ENCODE measurements at places on chromosomes 6 and 20. TPM values are rescaled to one million over a fixed set of nuclear protein-coding genes. Genes with fewer than 3 reads are reported as not detected.

TRIM15 gene
- not detected for total RNA-seq

RBBP8NL gene
- 0.10 TPM for total RNA-seq

CFB gene
- total RNA-seq, result not detected

RAE1 gene
- total RNA-seq, result 32.1 TPM

OR2B6 gene
- total RNA-seq, result not detected

SLC2A10 gene
- 19.4 TPM for total RNA-seq

Measured in endothelial cell (in vitro differentiated cells).